ENCODE measurements at places on chromosomes 6 and 20.
A peak's percentile ranks its signal among the peaks of the same experiment; 100 is the strongest.

- no peak for DNase-seq
These were observed 706.2 kb upstream of the GJE1 start for GRCh38 chr6:141426400-141426980.

GRCh38 chr6:26627843-26628242 lies 31.1 kb downstream of the ABT1 start:
- no peak for DNase-seq

DNA sequence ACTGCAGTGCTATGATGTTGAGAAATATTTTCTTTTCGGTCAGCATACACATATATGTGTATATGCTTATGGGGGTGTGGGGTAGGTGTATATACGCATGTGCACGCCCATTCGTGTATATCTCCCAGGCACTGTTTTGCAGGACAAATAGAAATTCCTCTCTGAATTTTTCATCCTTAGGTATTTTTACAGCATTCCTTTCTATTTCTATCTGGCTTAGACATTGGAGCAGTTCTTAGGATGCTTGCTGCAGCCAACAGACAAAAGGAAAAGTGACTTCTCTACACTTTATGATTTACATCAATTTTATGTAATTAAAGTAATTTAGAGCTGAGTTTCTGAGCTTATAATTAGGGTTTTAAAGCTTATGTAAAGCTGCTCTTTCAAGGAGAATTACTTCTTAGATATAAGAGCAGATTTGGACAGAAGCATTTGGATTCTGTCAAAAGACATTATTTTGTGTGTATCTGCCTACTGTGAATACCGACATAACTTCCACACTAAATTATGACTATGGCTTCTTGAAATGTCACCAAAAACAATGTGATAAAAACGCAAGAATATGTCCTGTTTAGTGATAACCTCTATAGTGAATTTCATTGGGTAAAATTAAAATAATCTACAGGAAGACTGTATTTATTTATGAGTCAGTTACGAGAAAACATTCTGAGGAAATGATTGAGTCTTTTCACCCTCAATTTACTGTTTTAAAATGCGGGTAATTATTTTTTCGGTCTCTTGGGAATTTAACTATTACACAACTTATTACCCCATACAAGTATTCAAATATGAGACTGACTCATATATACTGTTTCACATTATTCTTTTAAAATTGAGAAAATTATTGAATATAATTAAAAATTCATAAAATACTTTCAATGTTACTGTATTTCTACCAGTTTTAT lies 21.3 kb upstream of the CEP43 start:
- no peak for DNase-seq

DNA sequence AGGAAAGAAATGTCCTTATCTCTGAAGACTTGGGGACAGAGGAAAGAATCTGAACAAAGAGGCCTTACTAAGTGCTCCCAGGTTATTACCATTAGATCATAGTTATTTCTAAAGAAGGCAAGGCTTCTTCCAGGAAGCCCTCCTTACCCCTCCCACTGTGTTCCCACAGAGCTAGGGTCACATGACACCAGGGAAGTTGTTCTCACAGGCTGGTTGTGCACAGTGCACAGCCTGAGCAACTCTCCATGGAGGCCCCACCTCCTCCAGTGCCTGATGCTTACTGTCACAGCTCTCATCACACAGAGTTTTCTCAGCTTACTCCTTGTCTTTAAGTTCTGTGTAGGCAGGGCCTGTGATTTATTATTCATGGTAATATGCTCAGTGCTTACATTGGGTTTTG lies 68.9 kb upstream of the SCGN start:
- no peak for DNase-seq

- DNase-seq, result peak; percentile 77
These were observed 374.4 kb downstream of the UTRN start for GRCh38 chr6:144659202-144660182.

DNA sequence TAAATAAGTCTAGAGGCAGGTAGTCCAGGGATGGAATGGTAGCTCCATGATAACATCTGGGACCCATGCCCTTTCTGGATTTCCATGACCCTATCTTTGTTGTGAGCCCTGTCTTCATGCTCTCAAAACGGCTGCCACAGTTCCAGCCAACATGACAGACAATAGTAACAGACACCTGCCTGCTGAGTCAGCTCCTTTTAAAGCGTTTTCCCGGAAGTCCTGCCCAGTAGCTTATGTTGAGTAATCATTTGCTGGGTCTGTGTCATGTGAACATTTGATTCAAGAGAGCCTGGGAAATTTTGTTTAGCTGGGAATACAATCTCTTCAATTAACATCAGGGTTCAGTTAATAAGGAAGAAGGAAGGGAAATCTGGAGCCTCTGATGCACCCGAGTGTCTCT lies 262.2 kb upstream of the SULF2 start:
- no peak for DNase-seq

DNA sequence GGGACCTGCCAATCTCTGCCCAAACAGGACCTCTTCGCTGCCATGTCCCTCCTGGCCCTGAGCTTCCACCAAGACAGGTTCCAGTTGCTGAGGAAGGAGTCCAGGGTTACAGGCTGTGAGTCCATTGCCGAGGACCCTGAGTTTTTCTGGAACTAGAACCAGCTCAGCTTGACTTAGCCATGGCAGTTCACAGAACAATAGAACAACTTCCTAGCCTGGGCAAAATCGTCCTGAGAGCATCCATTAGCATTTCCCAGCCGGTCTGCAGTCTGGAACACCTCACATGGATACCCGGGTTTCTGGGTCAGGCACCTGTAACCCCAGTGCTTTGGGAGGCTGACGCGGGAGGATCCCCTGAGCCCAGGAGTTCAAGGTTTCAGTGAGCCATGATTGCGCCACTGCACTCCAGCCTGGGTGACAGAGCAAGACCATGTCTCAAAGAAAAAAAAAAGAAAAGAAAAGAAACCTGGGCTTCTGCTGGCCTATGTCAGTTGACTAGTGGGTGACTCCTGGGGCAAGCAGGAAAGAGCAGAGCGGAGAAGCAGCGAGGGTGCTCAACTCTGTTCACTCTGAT lies 90.3 kb downstream of the TCP11 start:
- no peak for DNase-seq

- DNase-seq, result no peak
These were observed 25.3 kb downstream of the RBCK1 start for GRCh38 chr20:433300-433975.

DNA sequence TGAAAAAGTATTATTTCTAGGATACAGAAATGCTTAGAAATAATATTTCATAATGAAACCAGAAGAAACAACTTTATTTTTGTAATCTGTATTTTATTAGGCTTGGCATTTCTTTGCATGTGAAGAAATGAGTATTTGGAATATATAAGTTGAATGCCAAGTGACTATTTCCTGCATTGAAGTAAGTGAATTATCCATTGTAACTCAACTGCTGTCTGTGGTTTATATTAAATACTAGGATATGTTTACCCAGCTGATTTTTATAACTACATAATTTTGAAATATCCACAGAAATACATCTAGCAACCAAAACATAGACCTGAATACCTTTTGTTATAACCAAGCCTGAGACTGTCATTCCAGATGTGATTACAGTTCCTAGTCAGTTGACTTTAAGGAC lies 207.6 kb downstream of the THBS2 start:
- no peak for DNase-seq

- no peak for DNase-seq
These were observed 17.5 kb downstream of the SF3B5 start for GRCh38 chr6:144077871-144078270.

DNA sequence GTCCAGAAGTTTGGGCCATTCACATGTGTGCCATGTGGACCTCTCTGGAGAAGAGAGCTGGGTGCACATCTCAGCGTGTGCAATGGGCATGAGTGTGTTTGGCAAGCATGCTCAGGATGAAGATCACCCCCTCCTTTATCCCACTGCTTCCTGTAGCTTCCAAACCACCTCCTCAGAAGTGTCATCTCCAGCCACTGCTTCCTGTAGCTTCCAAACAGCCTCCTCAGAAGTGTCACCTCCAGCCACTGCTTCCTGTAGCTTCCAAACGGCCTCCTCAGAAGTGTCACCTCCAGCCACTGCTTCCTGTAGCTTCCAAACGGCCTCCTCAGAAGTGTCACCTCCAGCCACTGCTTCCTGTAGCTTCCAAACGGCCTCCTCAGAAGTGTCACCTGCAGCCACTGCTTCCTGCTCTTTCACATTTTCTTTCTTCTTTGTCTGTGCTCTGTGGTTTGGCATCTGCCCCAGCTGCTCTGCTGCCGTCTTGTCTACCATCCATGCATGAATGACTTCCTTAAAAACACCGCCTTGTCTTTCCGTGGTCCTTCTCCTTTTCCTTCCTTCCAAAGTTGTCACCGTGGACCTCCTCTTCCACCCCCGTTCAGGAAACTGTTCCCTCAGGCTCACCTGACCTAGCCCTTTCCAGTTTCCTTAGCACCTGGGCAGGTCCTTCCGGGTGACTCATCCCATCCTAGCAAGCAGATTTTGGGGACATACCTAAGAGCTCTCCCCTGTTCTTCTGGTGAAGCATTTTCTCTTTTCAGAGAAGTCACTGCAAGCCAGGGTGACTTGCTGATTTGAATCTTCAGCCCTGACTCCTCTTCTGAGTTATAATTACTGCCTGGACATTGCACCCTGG lies 43.5 kb upstream of the TIAM2 start:
- DNase-seq, result no peak

GRCh38 chr20:6703047-6703446 lies 64.4 kb upstream of the BMP2 start:
- DNase-seq, result no peak

- DNase-seq, result no peak
These were observed 275.1 kb downstream of the GRIK2 start for GRCh38 chr6:101668496-101669030.

DNA sequence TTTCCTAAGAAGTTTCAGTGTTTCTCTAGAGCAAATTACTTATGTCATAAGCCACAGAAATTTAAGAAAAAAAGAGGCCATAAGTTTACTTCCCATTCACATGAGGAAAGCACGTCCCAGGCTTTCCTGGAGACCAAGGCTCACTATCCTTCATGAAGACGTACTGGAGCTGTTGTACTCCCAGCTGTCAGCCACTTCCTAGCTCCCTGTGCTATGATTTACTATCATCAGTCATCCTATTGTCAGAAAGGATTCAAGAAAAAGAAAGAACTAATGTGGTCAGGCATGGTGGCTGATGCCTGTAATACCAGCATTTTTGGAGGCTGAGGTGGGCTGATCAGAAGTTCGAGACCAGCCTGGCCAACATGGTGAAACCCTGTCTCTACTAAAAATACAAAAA lies 337.4 kb upstream of the SOX4 start:
- no peak for DNase-seq

DNA sequence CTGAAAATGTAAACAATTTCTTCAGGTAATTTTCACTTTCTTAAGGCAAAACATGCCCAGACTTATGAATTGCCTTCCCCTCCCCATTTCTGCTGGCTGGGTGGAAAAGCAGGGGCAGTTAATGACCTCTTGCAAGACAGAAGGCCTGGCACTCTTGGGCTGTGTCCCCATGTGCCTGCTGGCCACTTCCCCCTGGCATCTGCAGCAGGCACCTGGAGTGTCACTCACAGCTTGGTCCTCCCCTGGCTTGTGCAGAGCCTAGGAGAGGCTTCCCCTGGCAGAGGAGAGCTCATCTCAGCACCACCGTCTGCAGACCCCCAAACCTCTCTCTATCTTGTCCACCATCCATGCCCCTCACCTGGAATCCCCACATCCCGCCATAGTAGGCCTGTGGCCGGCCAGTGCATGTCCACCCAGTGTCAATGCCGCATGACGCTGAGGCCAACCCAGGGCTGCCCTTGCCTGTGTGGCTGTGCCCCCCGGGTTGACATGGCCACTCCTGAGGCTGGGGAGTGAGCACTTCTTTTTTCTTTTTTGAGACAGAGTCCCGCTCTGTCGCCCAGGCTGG lies 83.5 kb upstream of the SLC22A23 start:
- no peak for DNase-seq

DNA sequence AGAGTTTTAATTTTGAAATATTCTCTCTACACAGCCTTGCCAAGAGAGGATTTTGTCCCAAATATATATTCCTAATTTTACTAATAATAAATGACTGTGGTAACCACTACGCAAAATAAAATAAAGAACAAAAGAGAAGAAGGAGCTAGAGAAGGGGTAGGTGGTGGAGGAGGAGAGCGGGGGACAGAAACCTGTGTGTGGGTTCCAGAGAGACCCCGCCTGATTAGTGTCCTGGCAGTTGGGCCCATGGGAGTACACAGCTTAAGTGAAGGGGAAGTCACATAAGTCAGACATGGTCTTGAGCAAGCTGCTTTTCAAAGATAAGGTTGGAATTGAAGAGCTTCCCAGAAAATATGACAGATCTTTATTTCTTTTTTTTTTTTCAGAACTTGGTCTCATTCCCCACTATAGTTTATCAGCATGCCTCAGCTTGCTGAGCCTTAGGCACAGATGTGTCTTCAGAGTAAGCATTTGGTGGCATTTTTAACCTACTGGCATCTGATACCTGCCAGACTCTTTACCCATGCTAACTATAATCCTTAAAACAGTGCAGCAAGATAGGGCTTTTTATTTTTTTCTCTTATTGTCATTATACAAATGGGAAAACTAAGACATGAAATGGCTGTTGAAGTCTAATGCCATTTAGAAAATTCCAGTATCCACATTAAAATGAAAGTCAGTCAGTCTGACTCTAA lies 9.6 kb upstream of the RHAG start:
- no peak for DNase-seq

DNA sequence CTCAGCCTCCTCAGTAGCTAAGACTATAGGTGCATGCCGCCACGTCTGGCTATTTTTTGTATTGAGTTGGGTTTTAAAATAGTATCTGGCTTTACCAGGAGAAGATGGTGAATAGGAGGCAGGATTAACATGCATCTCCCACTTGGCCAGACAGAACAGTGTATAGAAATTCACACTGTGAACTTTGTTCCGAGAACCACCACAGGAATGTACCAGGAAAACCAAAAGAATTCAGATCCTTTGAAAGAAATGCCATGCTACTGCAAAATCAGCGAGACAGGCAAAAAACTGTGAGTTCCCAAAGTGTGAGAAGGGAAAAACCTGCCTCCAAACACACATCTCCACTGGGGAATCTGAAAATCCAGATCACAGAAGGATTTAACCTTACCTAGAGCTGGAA lies 327.6 kb downstream of the NKAIN2 start:
- no peak for DNase-seq

DNA sequence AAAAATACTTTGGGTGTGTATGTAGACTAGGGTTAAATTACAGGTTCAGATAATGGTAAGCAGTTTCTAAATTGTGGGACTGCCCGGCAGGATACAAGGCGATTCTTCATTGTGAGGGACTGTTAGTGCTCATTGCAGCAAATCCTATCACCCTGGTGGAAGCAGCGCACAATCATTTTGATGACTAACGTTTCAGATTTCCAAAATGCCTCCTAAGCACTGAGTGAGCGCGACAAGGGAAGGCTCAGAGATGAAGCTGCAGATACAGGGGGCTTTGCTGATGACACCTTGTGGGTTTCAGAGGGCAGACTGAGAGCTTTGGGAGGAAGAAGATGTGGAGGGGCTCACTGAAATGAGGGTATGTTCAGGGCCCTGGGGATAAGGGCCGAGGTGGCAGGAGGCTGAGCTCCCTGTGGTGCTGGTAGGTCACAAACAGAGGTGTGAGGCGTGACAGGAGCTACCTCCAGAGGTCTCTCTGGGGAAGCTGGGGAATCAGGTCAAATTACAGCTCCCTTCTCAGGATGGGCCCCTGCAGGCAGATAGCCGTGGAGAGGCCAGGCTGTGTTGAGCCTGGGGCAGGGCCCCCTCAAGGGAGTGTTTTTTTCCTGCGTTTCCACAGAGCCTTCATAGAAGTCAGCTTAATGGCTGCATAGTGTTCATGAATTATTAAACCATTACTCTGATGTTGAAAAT lies 84.5 kb upstream of the FYN start:
- peak; percentile 72 for DNase-seq

All from eye (tissue), 1 donor.